ENCODE measurements at places on chromosomes 13 and 19.

DNA sequence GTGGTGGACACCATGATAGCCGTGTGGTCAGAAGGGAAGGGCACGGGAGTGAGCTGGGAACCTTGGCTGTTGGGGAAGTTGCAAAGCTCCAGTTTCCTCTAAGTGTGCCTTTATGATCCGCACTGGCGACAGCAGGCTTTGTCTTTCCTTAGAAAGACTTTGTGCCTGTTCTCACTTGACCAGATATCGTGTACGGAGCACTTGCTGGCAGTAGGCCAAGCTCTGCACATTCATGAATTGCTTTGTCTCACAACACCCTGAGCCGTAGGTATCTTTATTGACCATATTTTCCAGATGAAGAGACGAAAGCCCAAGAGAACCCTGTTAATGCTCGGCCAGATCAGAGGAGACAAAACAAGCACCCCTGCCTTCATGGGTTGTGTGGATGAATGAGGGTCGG lies 15.1 kb downstream of the CUL4A start:
- DNase-seq, result no peak

- no peak for DNase-seq
Measured at GRCh38 chr19:33622505-33622808, 704 bp downstream of the CHST8 start.

DNA sequence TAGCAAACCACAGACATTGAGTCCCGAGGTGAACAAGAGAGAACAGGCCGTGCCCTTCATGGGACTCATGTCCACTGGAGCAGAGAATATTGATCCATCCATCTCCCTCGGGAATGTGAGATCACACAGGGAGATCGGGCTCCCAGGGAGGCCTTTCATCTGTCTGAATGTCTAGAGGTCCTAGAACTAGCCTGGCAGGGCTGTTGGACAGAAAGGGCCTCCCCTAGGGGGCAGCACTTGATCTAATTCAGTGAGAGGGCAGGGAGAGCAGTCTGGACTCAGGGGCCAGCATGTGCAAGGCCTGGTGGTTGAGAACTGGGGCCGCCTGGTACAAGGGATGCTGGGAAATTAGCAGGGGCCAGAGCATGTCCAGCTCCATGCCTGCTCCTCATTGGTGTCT lies 4.3 kb downstream of the RUVBL2 start:
- DNase-seq, result peak; percentile 47

GRCh38 chr19:44951179-44952159 lies 3.7 kb upstream of the CLPTM1 start:
- peak; percentile 81 for DNase-seq

GRCh38 chr13:20461481-20461859 lies 64.2 kb downstream of the CRYL1 start:
- DNase-seq, result no peak

DNA sequence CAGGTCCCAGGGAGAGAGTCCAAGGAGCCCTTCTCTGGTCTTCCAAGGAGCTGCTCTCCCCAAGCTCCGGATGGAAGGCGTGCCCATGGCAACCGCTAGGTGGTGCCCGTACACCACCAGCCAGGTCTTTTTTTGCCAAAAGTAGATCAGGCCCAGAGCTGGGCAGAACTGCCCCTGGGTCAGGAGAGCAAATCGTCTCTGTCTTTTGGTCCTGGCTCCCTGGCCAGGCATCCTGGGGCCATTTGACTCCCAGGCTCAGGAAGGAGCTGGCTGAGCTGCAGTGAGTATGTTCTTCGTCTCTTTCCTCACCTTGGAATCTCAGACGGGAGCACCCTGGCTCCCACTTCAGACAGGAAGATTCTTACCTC lies 24.6 kb upstream of the BCL3 start:
- peak; percentile 85 for DNase-seq

GRCh38 chr13:85537601-85538000 lies 261.6 kb downstream of the SLITRK6 start:
- DNase-seq, result no peak

DNA sequence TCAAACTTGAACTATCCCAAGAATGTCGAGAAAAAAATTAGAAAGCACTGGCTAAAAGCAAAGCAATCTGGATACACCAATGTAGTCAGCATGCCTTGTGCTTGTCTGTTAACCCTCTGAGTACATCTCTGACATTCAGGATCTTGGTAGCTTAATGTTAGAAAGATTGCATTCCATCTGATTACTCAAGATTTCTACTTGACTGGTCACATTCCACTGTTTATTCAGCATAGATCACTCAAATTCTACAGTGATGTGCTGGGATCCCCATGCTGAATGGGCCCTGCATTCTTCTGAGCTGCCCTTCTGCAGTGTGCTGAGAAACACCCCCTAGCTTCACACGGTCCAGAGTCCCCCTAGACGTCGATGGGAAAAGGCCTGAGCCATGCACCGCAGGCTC lies 295.4 kb upstream of the MAB21L1 start:
- DNase-seq, result no peak

DNA sequence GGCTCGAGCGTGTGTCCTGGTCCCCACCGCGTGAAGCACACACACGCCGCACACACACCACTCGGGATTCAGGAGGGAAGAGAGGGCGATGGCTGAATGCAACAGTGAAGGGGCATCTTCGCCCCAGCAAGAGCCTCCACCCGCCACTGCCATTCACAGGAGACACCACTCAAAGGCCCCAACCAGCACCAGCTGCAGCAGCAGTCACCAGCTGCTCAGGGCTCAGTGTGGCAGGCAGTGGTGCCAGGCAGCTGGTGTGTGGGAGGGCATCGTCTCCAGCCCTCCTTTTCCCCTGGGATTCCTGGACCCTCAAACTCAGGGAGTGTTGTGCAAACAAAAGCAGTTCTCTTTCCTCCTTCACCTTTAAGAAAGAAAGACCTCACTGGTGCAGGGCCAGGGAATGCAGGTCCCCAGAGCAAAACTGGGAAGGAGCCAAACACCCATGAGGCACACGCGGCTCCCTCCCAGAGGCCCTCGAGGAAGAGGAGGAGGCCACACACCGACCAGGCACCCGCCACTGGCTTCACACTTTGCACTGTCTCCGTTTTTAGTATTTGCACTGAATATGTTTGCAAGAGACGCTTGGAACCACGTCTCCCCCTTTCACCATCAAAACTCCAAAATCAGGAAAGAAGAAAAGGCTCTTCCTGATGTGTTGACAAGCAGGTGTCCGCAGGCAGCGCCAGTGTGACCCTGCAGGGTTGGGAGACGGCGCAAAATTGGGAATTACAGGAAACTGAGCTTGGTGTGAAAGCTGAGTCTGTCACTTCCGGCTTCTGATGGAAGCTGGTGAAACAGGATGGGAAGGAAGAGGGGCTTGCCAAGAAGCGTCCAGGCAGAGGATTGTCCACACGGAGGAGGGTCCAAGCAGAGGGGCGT lies 26.4 kb upstream of the F7 start:
- DNase-seq, result no peak

DNA sequence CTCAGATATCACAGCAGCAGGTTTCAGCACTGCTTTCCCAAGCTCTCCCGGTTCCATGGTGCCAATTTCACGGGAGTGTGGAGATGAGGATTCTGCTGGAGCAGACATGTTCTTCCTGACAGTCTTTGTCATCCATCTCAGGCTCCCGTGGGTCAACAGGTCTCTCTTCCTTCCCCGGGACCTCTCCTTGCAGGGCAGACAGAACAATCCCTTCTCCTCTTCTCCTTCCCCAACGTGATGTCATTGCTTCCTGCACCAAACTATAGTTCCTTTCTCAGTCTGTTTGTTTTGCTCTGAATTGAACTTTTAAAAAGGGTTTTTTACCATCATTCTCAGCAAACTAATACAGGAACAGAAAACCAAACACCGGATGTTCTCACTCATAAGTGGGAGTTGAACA lies 107.9 kb downstream of the ZNF536 start:
- no peak for DNase-seq
